Osteocyte (in vitro differentiated cells): ENCODE measurements at places on chromosomes 6 and 20. TPM values are rescaled to one million over a fixed set of nuclear protein-coding genes. Genes with fewer than 3 reads are reported as not detected.
A peak's percentile ranks its signal among the peaks of the same experiment; 100 is the strongest.

Gene RFX6
- not detected in 2 replicates for total RNA-seq

- DNase-seq, result peak; percentile 82
These were observed 128.8 kb upstream of the CDH4 start for GRCh38 chr20:61123286-61123685.

DNA sequence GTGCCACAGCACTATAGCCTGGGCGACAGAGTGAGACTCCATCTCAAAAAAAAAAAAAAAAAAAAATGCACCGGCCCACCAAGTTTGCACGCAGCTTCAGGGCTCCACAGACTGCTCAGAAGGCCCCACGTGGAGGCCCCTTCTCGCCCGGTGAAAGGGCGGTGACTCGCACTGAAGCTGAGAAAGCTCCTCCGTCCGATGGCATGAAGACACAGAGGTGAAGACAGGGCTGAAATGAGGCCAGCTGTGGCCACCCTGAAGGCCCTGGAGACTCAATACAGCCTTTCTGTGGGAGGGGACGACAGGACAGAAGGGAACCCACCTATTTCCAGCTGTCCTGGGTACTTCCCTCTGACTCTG lies 84.0 kb downstream of the PTPN1 start:
- DNase-seq, result no peak

Gene SLC22A1
- total RNA-seq, result 1.0 and 1.5 TPM in 2 replicates

Gene GMPR
- 7.7 and 7.8 TPM in 2 replicates for total RNA-seq

GRCh38 chr6:124226396-124226795 lies 422.7 kb downstream of the NKAIN2 start:
- no peak for DNase-seq
